Activated naive CD8-positive, alpha-beta T cell treated with anti-CD3 and anti-CD28 coated beads for 36 hours (primary cell): ENCODE measurements at places on chromosomes 3 and 15. TPM values are rescaled to one million over a fixed set of nuclear protein-coding genes. Genes with fewer than 3 reads are reported as not detected.

Gene FBXW12
- not detected for total RNA-seq

Gene CORO2B
- not detected for total RNA-seq

Gene ZNF35
- total RNA-seq: 5.8 TPM

Gene SYNPR
- not detected for total RNA-seq

Gene ZNF860
- total RNA-seq: 0.37 TPM

DNA sequence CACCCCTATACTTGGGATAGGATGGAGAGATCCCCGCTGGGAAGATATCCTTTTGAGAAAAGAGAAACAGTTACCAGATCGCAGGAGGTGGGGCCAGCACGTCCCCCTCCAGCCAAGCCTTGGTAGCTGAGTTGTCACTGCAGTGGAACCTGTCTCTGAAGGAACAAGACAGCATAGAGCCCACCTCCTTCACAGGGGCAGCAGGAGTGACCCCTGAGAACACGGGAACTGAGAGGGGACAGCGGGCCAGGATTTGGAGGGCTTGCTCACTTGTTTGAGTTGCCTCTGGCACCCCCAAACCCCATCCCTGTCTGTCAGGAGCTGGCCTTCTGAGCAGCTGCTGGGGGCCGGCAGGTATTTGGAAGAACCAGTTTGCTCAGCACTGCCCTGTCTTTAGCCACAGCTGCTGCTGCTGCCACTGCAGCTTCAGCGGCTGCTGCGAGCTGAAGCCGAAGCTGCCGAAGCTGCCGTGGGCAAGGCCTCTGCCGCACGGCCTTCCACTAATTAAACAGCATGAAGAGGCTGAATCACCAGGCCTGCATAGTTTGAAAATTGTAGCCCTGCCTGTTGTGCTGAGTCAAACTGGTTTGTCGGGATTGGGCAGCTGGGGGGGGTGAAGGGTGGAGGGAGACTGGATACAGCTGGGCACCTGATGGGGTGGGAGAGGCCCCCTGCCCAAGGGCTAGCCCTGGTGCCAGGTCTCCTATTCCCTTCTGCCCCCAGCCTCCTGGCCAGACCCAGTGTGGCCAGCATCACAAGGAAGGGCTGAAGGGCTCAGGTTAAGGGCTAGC is 4.0 kb downstream of the EPHB3 start:
- H3K4me1 ChIP-seq: peaks cover 7% of the 10 kb centered on the region
- DNase-seq: no peak
- H3K36me3 ChIP-seq: no peaks in the 10 kb centered on the region
- peaks cover 65% of the 10 kb centered on the region for H3K27me3 ChIP-seq
- H3K27ac ChIP-seq: no peak overlapping the region

DNA sequence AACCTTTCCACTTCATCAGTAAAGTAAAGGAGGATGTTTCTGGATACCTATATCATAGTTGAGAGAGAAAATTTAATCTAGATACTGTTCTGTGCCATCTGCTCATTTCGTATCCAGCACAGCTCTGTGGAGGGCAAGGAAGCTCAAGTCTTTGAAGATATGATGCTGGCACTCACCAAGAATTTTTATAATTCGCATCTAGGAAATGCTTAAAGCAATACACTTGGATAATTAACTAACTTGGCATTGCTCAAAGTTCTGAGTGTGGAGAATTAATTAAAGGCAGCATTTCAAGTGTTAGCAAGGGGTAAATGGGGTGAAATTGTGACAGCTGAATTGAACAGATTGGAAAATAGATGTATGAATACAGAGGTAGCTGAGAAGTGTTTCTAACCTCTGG is 213.2 kb downstream of the KCNMB2 start:
- no peak overlapping the region for H3K27ac ChIP-seq
- no peaks in the 10 kb centered on the region for H3K36me3 ChIP-seq
- no peaks in the 10 kb centered on the region for H3K27me3 ChIP-seq
- H3K4me3 ChIP-seq: no peak overlapping the region

- H3K4me3 ChIP-seq: peak within 1 kb of the TSS; percentile 29
- no peak for DNase-seq
- no peaks in the 10 kb centered on the region for H3K4me1 ChIP-seq
- no peaks in the 10 kb centered on the region for H3K36me3 ChIP-seq
- no peaks in the 10 kb centered on the region for H3K27me3 ChIP-seq
- peak within 1 kb of the TSS; percentile 45 for H3K27ac ChIP-seq
Measured at GRCh38 chr3:69999140-70000027, at the start of gene SAMMSON. TSS of gene SAMMSON (plus strand) at chr3:69999733.

DNA sequence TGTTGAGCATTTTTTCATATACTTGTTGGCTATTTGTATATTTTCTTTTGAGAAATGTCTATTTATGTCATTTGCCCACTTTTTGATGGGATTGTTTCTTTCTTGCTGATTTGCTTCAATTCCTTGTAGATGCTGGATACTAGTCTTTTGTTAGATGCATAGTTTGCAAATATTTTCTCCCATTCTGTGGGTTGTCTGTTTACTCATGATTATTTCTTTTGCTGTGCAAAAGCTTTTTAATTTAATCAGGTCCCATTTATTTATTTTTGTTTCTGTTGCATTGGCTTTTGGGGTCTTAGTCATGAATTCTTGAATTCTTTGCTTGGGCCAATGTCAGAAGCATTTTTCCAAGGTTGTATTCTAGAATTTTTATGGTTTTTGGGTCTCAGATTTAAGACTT is 251.7 kb downstream of the WNT5A start:
- no peaks in the 10 kb centered on the region for H3K4me1 ChIP-seq
- DNase-seq: no peak
- no peak overlapping the region for H3K27ac ChIP-seq
- H3K36me3 ChIP-seq: no peaks in the 10 kb centered on the region
- no peaks in the 10 kb centered on the region for H3K27me3 ChIP-seq

DNA sequence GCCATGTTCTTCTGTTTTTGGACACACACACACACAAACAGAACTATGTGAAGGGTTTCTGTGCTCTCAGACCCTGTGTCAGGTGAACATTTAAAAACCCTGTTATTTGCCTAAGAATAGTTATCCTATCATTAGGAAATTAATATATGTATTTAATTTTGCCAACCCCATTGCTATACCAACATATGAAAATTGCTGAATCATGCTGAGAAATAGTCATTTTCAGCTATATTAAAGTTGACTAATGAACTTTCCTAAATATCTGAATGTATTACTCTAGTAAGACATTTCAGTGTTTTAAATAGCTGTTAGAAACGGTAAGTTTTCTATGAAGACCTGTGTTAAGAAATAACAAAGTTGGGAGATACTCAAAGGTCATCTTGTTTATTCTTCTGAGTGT is 596.9 kb upstream of the GRM7 start:
- no peaks in the 10 kb centered on the region for H3K4me1 ChIP-seq
- no peak overlapping the region for H3K4me3 ChIP-seq
- no peak overlapping the region for H3K27ac ChIP-seq

DNA sequence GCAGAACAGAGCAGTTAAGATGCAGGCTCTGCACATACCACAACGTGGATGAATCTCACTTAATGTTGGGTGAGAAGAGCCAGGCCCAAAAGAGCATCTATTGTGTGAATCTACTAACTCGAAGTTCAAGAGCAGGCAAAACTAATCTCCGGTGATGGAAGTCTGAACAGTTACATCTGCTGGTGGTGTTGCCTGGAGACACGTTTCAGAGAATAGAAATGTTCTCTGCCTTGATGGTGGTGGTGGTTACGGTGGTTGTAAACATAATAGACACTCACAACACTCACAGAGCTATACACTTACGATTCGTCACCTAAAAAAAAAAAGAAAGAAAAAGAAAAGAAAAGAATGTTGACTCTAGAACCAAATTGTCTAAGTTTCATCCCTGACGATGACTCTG is 86.8 kb downstream of the LIPC start:
- peak overlapping the region; percentile 32 for H3K4me3 ChIP-seq
- no peaks in the 10 kb centered on the region for H3K27me3 ChIP-seq
- DNase-seq: no peak
- peak overlapping the region; percentile 84 for H3K27ac ChIP-seq

DNA sequence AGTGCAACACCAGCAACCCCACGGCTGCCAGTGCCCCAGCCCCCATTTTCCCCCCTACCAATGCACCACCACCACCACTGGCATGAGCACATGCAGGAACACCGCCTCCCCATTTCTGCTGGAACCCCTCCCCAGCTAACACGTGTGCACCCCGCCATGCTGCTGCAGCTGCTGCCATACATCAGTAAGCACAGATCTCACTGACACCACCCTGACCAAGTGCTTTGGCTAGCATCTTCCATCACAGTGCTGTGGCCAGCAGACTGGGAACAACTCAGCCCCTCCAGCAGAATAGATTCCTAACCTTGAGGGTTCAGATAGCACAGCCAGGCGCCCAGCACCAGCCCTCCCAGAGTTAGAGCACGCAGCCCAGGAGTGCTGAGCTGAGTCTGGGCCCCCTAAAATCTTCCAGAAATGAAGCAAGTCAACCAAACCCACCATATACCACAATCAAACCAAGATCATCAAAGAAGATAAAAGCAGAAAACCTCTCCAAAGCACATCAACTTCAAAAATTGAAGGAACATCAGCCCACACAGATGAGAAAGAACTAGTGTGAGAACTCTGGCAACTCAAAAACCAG is 81.2 kb upstream of the CDV3 start:
- DNase-seq: no peak
- H3K36me3 ChIP-seq: no peaks in the 10 kb centered on the region
- H3K27ac ChIP-seq: peak overlapping the region; percentile 73
- peak overlapping the region; percentile 27 for H3K4me3 ChIP-seq

- H3K27me3 ChIP-seq: peaks cover 12% of the 10 kb centered on the region
- H3K4me1 ChIP-seq: no peaks in the 10 kb centered on the region
- no peak overlapping the region for H3K4me3 ChIP-seq
- DNase-seq: peak; percentile 19
- H3K36me3 ChIP-seq: no peaks in the 10 kb centered on the region
Measured at GRCh38 chr15:26260517-26261133, 397.5 kb upstream of the ATP10A start.

- no peaks in the 10 kb centered on the region for H3K4me1 ChIP-seq
- peaks cover 8% of the 10 kb centered on the region for H3K36me3 ChIP-seq
- no peak for DNase-seq
- no peak overlapping the region for H3K4me3 ChIP-seq
Measured at GRCh38 chr3:134148534-134148933, 102.1 kb downstream of the RYK start.

DNA sequence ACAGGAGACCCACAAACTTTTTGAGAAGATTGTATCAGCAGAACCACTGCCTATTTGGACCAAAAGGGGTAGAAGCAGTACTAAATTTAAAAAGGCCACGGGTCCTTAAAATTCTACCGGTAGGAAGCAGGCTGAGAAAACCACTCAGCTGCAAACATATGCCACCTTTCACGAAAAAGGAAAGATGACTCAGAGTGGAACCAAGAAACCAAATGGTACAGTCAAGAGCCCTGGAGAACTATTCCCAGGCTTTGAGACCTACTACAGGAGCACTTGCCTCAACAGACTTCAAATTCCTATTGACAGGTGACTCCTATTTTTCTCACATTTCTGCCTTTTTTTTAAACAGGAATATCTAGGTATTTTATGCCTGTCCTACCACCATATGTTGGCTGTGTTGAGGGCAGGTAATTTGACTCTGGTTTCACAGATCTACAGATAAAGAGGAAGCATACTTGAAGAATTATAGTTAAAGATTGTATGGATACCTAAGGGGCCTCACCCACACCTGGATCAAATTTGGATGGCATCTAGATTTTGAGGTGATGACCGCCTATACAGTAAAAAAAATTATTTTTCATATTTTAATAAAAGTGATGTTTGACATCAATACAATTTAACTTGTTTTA is 10.1 kb downstream of the GOLIM4 start:
- H3K27me3 ChIP-seq: peaks cover 30% of the 10 kb centered on the region
- DNase-seq: no peak
- no peaks in the 10 kb centered on the region for H3K36me3 ChIP-seq
- H3K27ac ChIP-seq: no peak overlapping the region
- H3K4me3 ChIP-seq: no peak overlapping the region

GRCh38 chr3:140216249-140216648 is 281.3 kb downstream of the CLSTN2 start:
- H3K36me3 ChIP-seq: no peaks in the 10 kb centered on the region
- H3K4me1 ChIP-seq: no peaks in the 10 kb centered on the region
- no peak overlapping the region for H3K27ac ChIP-seq
- H3K27me3 ChIP-seq: peaks cover 7% of the 10 kb centered on the region
- H3K4me3 ChIP-seq: no peak overlapping the region
- no peak for DNase-seq

- H3K27me3 ChIP-seq: no peaks in the 10 kb centered on the region
- H3K36me3 ChIP-seq: no peaks in the 10 kb centered on the region
- DNase-seq: no peak
Measured at GRCh38 chr3:178170698-178171535, 365.3 kb upstream of the KCNMB2 start.

GRCh38 chr3:158640646-158641045 is 3.7 kb upstream of the GFM1 start:
- no peak for DNase-seq
- peaks cover 7% of the 10 kb centered on the region for H3K4me1 ChIP-seq
- no peak overlapping the region for H3K27ac ChIP-seq
- H3K4me3 ChIP-seq: no peak overlapping the region

DNA sequence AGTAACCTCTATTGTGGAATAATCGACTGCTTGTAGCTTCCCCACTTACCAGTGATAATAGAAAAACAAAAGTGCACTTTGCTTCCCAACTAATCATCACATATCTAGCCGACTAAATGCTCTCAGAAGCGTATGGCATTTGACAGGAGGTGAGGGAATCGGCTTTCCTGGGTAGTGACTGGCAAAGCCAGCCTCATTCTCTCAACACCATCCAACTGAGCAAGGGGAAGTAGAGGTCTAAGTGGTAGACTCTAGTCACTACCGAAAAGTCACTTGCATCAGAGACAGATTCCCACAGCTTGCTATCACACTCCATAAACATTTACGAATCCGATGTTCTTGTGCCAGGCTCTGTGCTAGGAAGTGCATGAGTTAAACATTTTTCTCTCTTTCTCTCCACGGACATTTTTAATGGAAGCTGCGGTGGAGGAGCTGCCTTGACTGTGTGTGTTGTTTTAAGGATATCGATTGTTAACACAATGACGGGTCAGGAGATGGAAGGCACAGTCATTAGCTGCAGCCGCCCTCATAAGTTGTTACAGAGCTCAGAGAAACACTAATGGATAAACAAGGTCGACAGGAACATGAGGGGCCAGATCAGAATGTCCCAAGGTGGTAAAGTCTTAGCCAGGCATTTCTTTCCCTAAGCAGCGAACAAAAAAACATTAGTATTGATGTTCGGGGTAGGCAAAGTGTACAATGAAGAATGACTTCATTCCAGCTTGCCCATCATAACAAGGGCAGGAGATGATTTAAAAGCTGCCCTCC is 11.9 kb downstream of the ZNF385D start:
- H3K4me3 ChIP-seq: no peak overlapping the region
- H3K36me3 ChIP-seq: no peaks in the 10 kb centered on the region
- DNase-seq: no peak
- H3K27ac ChIP-seq: no peak overlapping the region
- no peaks in the 10 kb centered on the region for H3K27me3 ChIP-seq

GRCh38 chr3:131972550-131972949 is 62.3 kb downstream of the CPNE4 start:
- no peaks in the 10 kb centered on the region for H3K27me3 ChIP-seq
- no peak for DNase-seq
- H3K4me3 ChIP-seq: no peak overlapping the region
- H3K27ac ChIP-seq: no peak overlapping the region
- H3K4me1 ChIP-seq: no peaks in the 10 kb centered on the region

- H3K4me3 ChIP-seq: no peak overlapping the region
- H3K36me3 ChIP-seq: no peaks in the 10 kb centered on the region
- no peaks in the 10 kb centered on the region for H3K27me3 ChIP-seq
- no peaks in the 10 kb centered on the region for H3K4me1 ChIP-seq
Measured at GRCh38 chr15:66108483-66109265, 144.9 kb downstream of the MEGF11 start.
